Stimulated activated CD8-positive, alpha-beta memory T cell treated with anti-CD3 and anti-CD28 coated beads, Interleukin-2, amount 100 ng/mL, for 48 hours (primary cell): ENCODE measurements at places on chromosomes 2 and 18.

DNA sequence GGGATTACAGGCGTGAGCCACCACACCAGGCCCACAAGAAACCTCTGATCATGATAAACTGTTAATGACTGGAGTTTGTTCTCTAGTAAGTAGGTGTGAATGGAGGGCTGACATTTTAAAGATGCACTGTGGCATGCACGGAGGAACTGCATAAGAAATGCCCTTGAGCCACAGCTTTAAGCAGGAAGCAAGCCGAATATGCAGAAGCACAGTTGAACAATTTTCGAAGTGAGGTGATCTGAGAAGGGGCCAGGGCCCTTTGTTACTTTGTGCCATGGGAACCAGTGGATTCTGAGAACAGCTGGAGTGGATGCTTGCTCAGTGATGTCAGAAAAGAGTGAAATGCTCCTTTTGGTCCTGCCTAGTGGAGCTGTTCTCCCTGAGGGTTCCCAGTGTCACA is 16.3 kb downstream of the FECH start:
- no peak for DNase-seq

DNA sequence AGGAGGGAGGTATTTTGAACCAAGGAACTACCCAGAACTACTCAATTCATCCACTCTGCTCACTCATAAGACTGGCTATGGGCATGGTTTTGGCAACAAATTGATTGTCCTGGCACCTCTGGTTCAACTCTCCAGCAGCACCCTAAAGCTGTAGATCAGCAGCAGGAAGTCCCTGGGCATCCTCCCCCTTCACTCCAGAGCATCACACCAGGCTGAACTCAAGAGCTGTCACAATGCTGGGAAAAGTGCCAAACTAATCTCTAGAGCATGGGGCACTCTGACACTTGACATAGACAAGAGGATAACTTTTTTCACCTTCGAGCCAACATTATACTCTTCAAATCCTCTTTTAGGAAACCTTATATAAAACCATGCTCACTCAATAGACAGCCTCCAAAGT is 154.1 kb upstream of the RBBP8 start:
- no peak for DNase-seq

- no peak for DNase-seq
Measured at GRCh38 chr2:69553991-69554390, 89.5 kb downstream of the AAK1 start.

GRCh38 chr18:8389391-8390340 is 219.6 kb upstream of the RAB12 start:
- peak; percentile 5 for DNase-seq

DNA sequence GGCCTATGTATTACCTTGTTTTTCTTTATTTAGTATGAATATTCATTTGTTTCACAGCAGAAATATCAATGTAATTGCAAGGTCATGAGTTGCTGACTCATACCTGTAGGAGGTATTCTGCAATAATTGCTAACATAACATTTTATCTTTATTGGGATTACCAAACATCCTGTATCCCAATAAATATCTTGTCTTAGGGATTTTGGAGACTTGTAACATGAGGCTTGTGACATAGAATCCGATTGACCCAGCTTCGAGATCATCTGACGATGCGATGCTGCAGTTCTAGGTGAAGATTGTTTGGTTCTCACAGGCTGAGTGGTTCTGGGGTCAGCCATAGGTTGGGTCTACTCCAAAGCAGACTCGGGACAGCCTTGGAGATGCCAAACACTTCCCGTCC is 133.4 kb upstream of the RND3 start:
- no peak for DNase-seq

DNA sequence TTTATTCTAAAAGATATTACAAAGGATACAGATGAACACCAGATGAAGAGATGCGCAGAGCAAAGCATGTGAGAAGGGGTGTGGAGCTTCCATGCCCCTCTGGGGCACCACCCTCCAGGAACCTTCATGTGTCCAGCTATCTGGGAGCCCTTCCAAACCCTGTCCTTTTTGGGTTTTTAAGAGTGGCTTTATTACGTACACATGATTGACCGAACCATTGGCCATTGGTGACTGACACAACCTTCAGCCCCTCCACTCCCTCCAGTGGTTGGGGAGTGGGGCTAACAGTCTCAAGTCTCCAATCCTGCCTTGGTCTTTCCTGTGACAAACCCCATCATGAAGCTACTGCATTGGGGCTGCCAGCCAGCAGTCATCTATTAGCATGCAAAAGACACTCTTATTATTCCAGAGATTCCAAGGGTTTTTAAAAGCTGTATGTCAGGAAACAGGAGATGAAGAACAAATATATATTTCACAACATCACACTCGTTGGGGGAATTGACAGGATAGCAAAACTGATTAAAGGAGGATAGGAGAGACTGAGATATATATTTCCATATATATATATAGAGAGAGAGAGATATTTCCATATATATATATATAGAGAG is 19.4 kb downstream of the IL1B start:
- no peak for DNase-seq

- no peak for DNase-seq
Measured at GRCh38 chr2:42270757-42271156, 90.3 kb downstream of the COX7A2L start.

DNA sequence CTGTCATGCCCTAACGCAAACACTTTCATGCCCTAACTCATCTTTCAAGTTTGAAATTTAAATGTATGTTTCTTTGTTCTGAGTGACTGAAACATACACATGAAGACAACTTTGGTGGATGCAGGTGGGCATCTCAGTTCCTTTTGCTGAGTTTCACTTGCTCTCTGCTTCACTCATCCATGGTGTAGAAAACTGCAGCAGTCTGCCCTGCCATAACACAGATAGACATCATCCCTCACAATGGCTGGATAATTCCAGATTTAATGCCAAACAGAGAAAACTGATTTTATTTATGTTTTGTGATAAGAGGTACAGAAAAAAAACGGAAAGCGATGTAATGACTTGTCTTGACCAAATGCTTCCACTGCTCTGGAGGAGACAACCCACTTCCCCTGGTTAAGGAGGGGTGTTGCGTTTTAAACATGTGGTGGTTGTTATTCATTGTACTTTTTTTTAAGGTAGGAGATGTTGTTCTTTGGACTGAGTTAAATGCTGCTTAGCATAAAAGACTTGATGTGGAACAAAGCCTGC is 70.4 kb downstream of the RHBDD1 start:
- DNase-seq: no peak

GRCh38 chr18:74110976-74111375 is 36.7 kb downstream of the FBXO15 start:
- no peak for DNase-seq

GRCh38 chr18:44133483-44133882 is 547.2 kb upstream of the SETBP1 start:
- no peak for DNase-seq

GRCh38 chr2:180662521-180662920 is 317.9 kb upstream of the UBE2E3 start:
- DNase-seq: no peak

DNA sequence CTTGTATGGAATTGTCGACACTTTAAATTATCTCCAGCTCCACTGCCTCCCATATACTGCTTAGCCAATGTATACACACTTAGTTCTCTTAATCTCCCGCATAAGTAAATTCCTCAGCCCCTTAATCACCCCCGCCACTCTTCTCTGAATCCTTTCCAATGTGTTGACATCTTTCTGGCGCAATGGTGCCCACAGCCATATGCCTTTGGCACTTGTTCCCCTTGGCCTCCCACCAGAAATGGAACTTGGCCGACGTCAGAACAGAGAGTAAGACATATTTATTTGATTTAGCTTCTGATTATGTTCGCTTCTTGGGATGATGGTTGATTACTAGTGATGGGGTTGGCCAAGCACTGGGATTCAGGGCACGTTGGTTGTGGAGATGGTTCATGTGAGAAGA is 1089.3 kb upstream of the CELF4 start:
- no peak for DNase-seq

GRCh38 chr2:232880764-232881351 is 10.8 kb downstream of the SNORC start:
- DNase-seq: no peak

- no peak for DNase-seq
Measured at GRCh38 chr2:218020281-218020680, 17.5 kb upstream of the TNS1 start.

DNA sequence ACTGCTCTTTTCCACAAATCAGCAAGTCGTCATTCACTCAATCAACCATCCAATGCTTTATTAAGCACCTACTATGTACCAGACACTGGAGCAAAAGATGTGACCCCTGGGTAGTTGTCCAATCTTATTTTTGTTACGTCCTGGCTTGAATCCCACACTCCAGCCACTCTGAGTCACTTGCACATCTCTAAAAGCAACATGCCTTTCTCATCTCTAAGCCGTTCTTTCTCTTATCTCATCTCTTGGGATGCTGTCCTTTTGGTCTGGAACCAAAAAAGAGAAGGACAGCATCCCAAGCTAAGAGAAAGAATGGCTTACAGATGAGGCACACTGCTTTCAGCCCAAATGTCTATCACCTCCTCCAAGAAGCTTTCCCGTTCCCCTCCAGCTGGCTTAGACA is 58.8 kb downstream of the RNF152 start:
- DNase-seq: no peak

- DNase-seq: no peak
Measured at GRCh38 chr2:121682396-121683298, 33.4 kb upstream of the CLASP1 start.

GRCh38 chr2:165149439-165149838 is 54.4 kb downstream of the SCN3A start:
- no peak for DNase-seq

DNA sequence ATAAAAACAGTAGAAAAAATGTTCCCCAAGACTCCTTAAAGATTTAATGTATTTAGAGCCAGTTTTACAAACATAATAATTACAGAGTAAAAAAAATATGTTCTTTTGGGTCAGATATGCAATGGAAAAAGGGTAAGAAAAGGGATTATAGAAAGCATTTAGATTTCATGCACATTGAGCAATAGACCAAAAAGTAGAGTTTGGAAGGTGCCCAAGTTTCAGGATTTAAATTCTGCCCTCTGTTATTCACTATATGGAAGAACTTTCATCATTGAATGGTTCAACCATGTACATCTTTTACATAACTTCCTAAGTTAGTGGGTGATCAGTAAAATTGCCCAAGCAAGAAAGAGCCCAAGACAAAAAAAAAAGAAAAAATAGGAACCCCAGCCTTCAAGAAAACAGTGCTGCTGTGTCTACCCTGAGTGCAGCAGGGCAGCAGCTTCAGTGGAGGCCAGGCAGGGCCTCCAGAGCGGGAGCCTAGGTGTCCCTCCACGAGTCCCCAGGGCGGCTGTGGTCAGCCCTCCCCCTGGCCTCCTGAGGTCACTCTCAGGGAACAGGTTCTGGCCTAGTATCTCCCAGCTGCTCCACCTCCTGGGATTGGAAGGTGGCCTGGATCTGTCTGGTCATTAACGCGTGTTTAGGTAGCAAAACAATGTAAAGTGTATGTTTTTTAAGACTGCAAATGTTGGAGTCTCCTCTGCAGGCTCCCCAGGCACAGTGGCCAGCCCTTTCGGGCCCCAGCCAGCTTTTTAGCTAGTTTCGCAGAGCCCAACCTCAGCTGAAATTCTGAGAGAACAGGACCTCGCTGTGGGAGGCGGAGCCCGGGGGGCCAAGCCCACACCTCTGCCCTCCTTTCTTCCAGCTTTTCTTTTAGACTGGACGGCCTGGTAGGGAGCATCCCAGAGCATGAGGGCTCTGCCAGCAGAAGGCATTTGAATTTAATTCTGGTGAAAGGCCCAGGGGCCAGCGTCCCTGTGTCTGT is 77.3 kb downstream of the TEX51 start:
- DNase-seq: no peak

GRCh38 chr2:149701241-149701640 is 113.7 kb upstream of the MMADHC start:
- no peak for DNase-seq

GRCh38 chr2:152278526-152278925 is 56.4 kb upstream of the FMNL2 start:
- DNase-seq: no peak

DNA sequence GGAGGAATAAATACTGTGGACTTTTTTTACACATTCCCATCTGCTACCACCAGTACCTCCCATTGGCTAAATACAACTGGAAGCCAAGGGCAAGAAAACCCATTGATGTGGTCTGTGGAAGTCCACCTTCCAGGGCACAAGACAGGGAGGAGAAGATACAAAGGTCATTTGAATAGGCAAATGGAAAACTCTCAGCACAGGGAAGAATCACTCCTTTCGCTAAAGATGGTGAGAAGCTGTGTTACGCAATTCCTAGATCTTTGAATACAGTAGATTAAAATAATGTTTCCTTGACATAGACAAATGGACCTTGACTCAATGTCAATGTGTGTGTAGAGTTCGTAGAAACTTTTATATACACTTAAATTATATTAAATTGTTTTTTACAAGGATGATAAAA is 70.9 kb upstream of the ERBB4 start:
- DNase-seq: no peak

GRCh38 chr2:232139171-232139594 is 177.7 kb downstream of the DIS3L2 start:
- no peak for DNase-seq

- no peak for DNase-seq
Measured at GRCh38 chr2:127735537-127736399, 34.5 kb downstream of the SFT2D3 start.

GRCh38 chr2:231450548-231450989 is 13.7 kb downstream of the NCL start:
- no peak for DNase-seq

DNA sequence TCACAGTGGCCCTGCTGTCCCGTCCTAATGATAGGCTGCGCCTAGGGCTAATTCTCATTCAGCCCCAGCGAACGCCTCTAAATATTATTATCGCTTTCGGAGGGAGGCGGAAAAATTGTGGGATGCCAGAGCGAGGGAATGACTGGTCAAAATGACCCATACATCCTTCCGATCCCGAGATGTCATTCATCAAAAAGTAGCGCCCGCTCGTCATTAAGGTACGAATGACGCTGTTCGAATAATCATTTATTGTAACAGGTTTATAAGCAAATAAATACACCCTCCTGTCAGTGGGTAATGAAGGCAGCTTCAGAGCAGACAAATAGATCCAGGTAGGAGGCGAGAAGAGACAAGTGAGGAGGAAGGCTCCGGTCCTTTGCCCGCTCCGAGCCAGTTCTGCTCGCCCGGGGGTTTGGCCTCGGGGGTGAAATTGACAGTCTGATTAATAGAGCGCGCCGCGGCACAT is at the start of gene EVX2:
Gene EVX2, minus strand, starts transcription at position 167 of the 466 bp plus-strand sequence. CDS start 186 bp downstream, outside the sequence.
- DNase-seq: no peak

DNA sequence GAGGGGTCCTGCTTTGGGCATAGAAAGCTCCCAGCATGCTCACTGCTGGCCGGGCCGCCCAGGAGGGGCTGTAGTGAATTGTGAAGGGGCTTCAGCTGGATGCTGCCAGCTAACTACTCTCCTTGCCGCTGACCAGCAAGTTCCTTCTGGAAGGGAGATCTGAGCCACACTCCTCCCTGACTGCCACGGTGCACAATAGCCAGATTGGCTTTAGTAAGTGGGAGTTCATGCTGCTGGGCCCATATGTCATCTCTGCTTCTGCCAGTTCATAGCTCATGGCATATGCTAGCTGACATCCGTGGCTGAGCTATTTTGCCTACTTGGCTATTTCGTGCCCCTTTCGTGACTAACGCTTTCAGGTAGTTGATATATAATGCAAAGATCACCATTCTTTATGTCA is 51.6 kb upstream of the ROCK2 start:
- no peak for DNase-seq
